Stimulated activated CD4-positive, alpha-beta T cell treated with anti-CD3 and anti-CD28 coated beads, Interleukin-1b, Interleukin-23, amount 100 ng/mL, for 1 hour (primary cell): ENCODE measurements at places on chromosomes 2 and 18.

GRCh38 chr2:18077704-18078103 lies 199.2 kb downstream of the KCNS3 start:
- no peak for DNase-seq

DNA sequence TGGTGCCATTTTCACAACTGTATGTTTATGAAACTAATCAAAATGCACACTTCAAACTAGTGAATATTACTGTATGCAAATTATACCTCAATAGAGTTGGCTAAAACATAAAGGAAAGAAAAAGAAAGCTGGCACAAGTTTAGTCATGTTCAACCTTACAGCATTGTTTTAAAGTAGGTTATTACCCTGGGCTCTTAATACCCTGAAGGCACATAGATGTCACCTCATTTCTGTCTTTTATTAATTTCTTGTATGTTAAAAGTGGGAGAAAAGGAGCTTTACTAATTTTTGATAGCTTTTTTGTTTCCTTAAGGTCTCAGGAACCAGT lies 32.7 kb downstream of the TMEM131 start:
- DNase-seq = no peak

- no peak for DNase-seq
Measured at GRCh38 chr2:24766609-24767008, 26.6 kb downstream of the PTRHD1 start.

GRCh38 chr2:223846515-223846914 lies 9.1 kb upstream of the AP1S3 start:
- DNase-seq = no peak

DNA sequence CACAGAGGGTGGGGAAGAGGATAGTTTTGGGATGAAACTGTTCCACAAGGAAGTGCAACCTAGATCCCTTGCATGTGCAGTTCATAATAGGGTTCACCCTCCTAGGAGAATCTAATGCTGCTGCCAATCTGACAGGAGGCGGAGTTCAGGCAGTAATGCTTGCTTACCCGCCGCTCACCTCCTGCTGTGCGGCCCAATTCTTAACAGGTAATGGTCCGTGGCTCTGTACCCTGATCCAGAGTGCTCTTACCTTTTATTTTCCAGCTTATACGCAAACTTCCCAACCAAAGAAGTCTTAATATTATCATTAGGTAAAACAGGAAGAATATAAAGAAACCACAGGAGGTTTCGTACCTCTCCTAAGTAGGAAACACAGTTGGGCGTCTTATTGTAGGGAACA lies 82.7 kb upstream of the CD302 start:
- no peak for DNase-seq

DNA sequence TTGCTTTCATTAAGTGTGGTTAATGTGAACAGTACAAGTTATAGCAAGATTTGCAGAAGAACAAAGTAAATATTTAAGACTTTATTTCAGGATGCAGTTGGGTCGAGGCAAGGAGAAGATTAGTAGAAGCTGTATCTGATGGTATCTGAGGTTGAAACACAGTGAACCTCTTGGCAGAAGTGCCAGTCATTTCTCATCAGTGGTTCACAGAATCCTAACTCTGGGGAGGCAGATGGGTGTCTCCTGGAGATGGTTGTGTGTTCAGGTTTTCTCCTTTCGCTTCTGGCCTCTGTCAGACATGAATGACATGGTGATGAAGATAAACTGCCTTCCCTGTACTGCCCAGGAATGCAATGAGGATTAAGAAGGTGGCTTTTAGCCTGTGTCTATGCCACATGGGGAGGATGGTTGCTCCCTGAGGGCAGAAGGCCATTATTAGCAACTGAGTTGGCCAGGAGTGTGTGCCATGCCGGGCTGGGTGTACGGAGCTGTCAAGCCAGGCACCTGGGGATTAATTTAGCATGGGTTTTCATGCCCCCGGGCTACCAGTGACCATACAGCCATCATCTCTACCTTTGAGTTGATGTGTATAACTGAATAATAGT lies 28.0 kb downstream of the MGAT5 start:
- no peak for DNase-seq

DNA sequence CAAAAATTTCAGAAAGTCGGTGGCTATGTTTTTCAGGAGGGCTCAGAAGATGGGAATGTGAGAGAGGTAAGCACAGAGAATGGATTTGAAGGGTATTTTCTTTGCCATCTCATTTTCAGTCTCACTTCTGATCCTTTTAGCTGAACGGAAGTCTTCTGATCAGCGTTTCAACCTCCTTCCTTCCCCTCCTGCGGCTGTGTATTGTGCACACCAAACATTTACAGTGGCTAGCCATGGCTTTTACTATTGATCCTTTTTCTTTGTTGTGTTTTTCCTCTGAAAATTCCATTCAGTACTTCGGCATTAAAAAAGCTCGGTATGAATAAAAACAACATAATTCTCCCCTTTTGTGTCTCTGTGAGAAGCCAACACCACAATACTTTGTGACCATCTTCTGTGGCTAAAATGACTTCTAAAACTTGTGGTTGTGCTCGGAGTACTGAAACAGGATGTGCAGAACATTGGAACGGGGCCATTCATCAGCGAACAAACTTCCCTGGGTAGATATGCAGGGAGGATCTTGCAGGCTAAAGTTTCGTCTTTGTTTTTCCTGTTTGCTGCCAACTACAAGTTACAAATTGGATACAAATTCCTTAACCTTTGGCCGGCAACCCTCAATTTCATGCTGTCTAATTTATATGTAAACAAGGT lies 260.8 kb upstream of the FAM98A start:
- DNase-seq = no peak

GRCh38 chr2:71720596-71721361 lies 267.4 kb downstream of the DYSF start:
- DNase-seq = no peak

DNA sequence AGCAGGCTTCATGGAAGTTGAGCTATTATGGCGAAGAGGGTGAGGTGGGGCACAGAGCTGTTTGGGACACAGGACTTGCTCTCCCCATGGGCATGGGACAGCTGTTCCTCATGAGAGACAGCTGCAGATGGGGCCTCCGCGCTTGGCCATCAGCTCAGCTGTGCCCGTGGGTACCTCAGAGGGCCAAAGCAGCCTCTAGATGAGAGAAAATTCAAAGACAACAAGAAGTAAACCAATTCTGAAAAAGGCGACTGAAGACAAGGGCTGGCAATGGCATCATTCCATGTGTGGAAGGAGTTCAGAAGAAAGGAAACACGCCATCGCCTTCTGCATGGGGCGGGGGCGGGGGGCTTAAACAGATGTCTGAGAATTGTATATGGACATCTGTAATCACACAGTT lies 136.2 kb downstream of the BCL2 start:
- no peak for DNase-seq

- no peak for DNase-seq
Measured at GRCh38 chr18:2907550-2908135, 60.8 kb downstream of the EMILIN2 start.

DNA sequence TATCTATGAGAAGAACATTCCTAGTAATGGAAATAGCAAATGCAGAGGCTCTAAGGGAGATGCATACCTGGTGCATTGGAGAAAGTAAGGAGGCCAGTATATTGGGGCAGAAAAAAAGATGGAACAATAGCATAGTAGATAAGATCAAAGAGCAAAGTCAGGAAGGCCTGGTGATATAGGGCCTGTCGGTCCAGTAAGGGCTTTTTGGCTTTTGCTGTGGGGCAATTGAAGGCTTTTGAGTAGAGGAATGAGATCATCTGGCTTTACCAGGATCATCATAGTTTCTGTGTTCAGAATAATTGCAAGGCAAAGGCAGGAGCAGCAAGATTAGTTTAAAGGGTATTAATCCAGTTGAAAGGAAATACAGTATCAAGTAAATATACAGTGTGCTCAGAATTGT lies 111.8 kb downstream of the EHBP1 start:
- no peak for DNase-seq

DNA sequence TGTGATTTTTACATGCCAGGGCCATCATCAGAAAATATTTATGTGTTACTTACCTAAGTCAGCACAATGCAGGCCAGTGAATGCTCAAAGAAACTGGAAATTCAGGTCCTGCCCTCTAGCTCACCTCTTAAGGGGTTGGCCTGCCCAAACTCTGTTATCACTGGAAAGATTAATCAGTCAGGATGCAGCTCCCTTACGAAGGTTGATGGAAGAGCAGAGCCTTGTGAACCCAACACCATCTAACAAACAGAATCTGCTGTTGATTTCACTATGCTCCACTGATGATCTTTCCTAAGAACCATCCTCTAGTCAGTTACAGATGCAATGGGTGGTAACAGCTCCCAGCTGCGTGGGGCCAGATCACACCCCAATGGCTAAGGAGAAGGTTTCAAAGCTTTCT lies 38.2 kb downstream of the SOX11 start:
- DNase-seq = no peak

- DNase-seq = no peak
Measured at GRCh38 chr2:37894601-37895000, 30.5 kb upstream of the RMDN2 start.
